ENCODE measurements at places on chromosomes 12 and 14.

GRCh38 chr12:45402288-45402687, 186.4 kb downstream of the ANO6 start:
- DNase-seq = no peak

- peak; percentile 90 for DNase-seq
These were observed 136.5 kb upstream of the AMIGO2 start for GRCh38 chr12:47216150-47216677.

GRCh38 chr14:54369343-54369742, 27.5 kb upstream of the CDKN3 start:
- DNase-seq = no peak

DNA sequence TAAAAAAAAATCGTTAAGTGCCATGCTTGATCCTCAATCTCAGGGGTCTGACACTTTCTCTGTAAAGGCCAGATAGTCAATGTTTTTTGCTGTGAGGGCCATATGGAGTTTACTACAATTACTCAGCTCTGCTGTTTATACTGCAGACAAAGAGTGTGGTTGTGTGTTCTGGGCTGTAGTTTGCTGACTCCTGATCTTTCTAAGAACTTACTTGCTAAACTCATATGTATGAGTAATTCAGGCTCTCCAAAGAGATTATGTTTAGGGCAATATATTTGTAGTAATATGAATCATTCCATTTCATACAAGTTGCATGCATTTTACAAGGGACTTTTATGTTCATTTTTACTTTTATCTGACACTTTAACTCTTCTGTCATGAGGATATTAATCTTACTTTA, 188.2 kb downstream of the TMTC2 start:
- DNase-seq = no peak

DNA sequence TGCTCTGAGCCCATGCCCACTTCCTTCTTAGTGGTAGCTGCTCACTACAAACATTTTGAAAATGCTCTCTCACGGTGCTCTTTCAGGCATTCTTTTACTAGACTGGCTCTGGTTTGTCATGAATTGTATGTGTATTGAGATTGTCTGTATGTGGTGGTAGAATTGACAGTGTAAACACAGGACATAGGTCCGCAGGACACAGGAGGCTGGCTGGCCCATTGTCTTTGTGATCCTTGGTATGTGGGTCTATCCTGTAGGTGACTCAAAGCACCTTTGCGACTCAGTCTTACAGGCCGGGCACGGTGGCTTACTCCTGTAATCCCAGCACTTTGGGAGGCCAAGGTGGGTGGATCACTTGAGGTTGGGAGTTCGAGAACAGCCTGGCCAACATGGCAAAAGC, 250.9 kb downstream of the C12orf75 start:
- DNase-seq = no peak

GRCh38 chr12:54419088-54419887, at the start of gene ITGA5:
ITGA5 (minus strand) TSS chr12:54419266; CDS start chr12:54419198, 68 bp downstream.
- peak; percentile 32 for DNase-seq

DNA sequence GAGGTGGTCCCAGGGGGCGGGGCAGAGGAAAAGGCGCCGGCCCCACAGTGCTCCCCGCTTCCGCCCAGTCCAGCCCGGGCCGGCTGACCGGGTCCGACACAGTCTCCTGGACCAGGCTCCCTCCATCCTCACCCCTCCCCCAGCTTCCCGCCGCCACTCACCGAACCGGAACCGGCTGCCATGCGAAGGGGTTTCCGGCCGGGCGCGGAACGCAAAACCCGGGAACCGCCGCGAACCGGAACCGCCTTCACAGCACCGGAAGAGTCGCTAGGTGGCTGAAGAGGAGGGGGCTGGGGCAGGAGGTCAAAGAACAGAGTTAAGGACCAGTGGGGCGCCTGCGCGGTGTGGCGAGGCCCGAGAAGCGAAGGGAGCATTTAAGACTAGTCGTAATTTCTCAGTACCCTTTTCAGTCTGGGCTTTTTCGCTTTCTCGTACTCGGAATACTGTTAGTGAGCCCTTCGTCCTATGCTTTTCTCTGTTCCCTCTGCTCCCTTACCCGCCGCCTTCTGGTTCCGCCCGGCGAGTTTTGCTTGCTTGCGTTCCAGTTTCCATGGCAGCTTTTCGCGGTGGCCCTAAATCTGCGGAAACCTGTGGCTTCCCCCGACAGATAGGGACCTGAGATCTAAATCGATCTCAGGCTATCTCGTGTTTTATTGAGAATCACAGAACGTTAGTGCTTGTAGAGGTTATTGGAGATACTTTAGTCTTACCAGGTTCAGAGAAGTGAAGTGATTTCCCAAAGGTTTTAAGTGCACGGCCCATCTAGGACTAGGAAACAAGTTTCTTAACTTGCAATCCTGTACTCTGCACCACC, at the start of gene SENP1:
Gene SENP1, minus strand, starts transcription at position 213 of the 814 bp plus-strand sequence. CDS start 4,607 bp downstream, outside the sequence.
- peak; percentile 83 for DNase-seq

DNA sequence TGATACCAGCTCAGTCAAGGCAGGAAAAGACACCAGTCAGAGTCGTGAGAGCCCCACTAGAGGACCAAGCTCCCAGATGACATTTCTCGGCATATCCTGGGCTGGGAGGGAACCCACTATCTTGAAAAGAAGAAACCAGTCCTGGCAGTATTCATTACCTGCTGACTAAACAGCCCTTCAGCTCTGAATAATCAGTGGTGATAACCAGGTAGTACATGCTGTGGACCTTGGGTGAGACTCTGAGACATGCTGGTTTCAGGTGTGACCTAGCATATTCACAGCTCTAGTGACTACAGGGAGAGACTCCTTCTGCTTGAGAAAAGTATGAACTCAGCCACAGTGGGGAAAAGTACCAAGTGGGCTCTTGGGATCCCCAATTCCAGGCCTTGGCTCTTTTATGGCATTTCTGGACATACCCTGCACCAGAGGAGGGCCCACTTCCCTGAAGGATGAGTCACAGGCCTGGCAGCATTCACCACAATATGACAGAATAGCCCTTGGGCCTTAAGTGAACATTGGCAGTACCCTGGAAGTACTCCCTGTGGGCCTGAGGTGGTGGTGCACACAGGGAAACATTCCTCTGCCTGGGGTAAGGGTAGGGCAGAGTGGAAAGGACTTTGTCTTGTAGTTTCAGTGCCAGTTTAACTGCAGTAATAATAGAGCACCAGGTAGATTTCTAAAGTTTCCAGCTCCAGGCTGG, 82.6 kb upstream of the SLC38A4 start:
- DNase-seq = no peak

DNA sequence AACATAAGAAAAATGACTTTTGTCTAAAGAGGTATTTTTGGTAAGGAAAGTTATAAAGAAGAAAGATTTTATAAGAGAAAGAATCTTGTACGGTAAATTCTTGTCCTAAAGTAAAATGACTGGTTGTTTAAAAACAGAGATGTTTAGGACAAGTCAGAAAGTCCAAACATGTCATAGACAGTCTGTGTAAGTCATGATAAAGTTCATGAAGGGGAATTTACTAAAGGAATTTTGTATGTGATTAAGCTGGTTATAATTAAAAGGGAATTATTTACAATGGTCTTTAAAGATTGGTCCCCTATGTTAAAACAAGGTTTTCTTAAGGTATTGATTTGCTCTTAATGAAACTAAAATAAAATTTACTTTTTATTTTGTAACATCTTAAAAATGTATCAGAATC, 269.4 kb upstream of the CCDC196 start:
- DNase-seq = no peak

DNA sequence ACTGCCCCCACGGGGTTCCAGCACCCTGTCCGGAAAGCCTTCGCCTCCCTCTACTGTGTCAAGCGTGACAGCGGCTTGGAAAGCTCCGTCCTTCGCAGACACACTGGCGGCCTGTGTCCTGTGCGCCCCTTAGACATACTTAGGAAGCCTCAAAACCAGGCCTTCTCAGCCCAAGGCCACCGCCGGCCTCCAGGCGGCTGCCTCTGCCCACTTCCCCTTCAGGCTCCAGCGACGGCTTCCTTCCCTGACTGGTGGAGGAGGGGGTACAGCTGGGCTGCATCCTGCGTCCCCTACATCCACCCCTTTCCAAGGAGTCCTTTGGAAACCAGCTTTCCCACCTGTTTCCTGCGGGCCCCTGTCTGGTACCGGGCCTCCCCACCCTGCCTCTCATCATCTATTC, 2.5 kb upstream of the CACNA2D4 start:
- peak; percentile 81 for DNase-seq

- DNase-seq = peak; percentile 49
These were observed 50.8 kb upstream of the ZFP36L1 start for GRCh38 chr14:68843471-68844209.

- peak; percentile 69 for DNase-seq
These were observed 196.9 kb downstream of the KITLG start for GRCh38 chr12:88383405-88383804.

- no peak for DNase-seq
These were observed 35.4 kb downstream of the ZDHHC17 start for GRCh38 chr12:76799362-76799761.

DNA sequence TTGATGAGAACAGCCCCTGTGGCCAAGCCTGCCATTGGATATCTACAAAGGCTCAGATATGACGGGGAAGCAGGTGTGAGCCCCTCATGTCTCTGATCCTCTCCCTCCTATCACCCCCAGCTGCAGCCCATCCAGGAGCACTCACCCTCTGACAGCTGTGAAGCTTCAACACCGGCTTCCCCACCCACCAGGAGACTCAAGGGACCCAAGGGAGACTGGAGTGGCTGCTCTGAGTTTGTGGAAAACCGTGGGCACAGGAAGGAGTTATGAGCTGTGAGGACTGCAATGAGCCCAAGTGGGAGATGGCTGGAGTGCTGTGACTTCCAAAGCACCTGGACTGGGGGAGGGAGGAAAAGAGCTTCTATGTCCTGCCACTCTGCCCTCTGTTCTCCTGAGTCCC, 7.9 kb downstream of the IFI27L2 start:
- no peak for DNase-seq

GRCh38 chr12:104468371-104468770, 11.6 kb downstream of the CHST11 start:
- DNase-seq = no peak

DNA sequence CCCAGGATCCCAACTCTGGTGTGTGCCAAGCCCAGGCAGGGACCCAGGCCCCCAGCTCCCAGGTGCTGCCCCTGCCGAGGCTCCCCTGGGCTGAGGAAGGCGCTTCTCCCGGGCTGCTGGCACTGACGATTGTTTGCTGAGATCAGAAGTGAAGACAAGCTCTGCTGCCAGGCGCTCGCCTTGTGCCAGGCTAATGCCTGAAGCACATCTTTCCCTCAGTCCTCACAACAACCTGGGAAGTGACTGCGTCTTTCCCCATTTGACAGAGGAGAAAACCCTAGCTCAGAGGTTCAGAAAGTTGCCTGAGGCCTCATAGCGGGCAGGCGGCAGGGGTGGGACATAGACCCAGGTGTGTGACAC, 36.8 kb downstream of the ANKRD9 start:
- no peak for DNase-seq

GRCh38 chr12:7090222-7090998, 1.8 kb downstream of the C1R start:
- no peak for DNase-seq

GRCh38 chr14:83885837-83886293, 1644.1 kb upstream of the FLRT2 start:
- DNase-seq = no peak

- peak; percentile 15 for DNase-seq
These were observed 31.9 kb downstream of the ERG28 start for GRCh38 chr14:75628816-75629215.

DNA sequence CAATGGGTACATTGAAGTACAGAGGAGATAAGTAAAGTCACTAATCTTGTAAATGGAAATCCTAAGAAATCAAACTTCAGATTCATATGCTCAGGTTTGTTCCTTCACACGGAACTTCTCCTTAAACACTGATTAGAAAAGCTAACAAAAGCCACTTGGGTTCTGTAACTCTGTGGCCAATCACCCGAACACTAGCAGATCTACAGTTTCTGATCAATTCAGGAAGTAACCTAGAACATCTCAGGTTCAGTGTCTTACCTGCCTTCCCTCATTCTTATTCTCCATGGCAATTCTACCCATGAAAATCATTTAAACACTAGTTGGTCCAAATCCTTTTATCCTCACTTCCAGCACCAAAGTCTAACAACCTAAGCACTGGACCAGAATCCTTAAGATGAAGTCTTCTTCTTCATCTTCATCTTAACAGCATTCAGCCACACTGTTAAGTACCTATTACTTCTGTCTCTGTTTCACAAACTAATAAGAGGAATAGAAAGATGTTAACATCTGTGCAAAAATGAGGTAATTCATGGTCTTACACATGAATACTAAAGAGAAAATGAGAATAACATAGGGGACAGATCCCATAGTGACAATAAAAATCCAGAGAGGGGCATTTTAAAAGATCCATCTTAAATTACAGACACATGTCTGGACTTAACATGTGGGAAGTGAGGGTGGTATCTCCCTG, 184.5 kb downstream of the SSPN start:
- DNase-seq = no peak

DNA sequence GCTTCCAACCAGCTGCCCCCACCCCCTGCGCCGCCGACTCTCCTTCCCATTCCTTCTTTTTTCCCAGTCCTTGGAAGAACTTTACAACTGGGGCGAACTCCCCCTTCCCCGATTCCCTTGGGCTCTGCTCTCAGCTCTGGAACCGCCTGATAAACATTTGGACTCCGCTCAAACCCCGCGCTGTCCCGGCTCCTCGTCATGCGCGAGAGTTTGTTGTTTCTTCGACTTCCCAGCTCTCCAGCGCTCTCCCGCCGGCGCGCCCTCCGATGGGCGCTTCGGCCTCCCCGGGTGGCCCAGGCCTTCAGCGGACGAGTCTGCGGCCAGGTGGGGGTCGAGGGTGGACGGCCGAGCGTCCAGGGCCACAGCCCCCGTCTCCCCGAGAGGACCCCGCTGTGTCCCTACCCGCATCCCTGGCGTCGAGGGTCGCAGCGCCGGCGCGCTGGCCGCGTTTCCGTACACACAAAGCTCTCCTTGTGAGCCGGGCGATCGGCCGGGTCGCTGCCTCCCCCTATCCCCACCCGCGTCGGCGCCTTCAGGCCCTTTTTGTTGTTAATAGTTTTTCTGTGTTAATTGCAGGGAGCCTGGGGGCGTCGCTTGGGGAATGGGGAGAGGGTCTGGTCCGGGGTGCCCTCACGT, 847 bp downstream of the MMP14 start:
- peak; percentile 15 for DNase-seq

DNA sequence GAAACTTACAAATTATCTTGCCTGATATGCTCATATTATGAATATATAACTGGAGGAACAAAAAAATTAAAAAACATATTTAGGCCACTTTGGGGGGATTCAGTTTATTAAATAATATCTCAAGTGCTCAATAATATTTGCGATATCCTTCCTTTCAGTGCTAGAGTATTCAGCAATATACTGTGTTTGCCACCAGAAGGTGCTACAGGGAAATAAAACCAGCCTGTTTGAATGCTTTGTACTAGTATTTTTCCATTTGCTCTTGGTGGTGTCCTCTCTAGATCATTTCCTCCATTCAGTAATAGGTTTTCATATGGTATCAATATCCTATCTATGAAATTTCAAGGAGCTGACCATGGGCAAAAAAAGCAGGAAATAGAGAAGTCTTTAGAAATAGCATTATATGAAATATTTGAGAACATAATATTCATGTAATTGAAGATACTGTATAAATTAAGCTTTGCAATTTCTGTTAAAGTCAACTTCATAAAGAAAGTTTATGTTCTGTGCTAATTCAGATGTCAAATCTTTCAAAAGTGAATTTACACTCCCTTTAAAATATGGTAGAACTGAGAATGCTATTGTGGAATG, 106.2 kb upstream of the NAV3 start:
- peak; percentile 5 for DNase-seq

GRCh38 chr14:24607081-24607480, 2.4 kb downstream of the GZMH start:
- peak; percentile 69 for DNase-seq

- DNase-seq = peak; percentile 64
These were observed 85.4 kb upstream of the MANSC4 start for GRCh38 chr12:27865421-27865820.

GRCh38 chr12:3376779-3377455, 114.1 kb upstream of the PRMT8 start:
- DNase-seq = no peak

GRCh38 chr14:54922598-54922997, 20.0 kb upstream of the GCH1 start:
- no peak for DNase-seq
